Inflammatory macrophage treated with lipopolysaccharide for 1 hour (primary cell): ENCODE measurements at places on chromosomes 5 and 9.

DNA sequence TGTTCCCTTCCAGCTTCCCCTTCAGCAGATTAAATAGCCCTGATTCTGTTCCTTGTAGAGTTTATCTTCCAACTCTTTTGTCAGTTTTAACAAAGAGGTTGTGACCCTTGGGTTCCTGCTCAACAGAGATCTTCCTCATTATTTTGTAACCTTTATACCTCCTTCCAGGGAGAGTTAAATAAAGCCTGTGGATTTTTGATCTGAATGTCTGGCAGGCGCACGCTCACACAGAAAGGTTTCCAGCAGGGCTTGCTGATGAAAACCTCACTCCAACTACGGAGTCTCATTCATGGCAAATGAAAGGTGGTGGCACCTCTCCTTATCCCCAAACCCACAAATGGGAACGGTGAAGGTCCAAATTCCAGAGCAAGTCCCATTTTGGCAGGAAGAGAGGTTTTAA lies 129.0 kb downstream of the SREK1 start:
- no peak for DNase-seq

DNA sequence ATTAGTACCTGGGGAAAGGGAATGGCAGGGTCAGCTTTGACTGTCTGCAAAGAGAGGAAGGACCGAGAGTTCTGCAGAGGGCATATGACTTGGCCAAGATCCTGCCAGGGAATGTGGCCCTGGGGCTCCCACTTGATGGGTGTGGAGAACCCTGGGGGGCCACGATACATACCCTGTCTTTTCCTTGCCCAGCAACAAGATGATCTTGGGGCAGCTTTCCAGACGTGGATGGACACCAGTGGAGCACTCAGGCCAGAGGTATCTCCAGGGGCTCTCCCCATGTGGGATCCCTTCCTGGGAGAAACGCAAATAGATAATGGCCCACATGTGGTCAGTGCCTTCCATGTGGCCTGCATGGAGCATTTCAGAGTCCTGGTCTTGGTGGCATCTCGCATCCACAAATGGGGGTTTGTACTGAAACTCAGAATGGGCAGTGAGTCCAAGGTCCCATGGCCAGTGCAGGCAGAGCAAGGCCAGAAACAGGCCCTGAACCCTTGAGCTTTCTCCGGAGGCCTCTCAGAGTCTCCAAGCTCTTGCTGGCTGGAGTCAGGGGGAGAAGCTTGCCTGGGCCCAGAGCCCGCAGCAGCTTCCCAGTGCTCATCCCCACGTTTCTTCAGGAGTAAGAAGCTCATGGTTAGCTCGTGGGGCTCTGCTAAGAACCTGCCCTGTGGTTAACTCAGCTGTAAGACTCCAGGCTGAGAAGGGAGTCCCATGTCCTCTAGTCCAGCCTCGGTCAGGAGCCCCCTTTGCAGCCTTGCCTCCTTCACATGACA lies 18.3 kb upstream of the ORM1 start:
- no peak for DNase-seq

DNA sequence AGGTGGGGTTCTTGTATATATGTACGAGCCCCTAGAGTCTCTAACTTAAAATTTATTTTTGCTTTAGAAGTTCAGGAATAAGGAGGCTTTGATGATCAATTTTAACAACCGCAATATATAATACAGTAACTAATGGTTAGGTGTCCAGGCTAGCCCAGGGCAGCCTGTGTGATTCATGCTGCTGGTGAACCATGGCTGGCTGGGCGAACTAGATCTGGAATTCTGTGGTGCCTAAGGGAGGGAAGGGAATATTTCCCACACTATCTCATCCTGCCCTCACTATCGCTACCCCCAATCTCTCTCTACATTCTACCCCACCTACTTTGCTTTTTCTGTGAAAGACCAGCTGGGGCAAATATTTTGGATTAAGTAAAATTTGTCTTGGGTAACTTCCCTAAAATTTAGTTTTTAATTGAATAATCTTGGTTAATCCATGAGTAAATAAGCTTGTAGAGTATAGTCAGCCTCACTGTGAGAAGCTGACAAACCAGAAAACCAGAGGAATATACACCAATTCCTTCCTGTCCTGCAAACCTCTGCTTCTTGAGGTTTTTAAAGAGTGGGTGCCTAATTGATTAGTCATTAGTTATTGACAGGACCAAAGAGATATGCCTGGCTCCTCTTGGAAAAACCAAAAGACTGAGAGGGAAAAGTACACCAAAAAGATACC lies 115.1 kb upstream of the CCDC152 start:
- no peak for DNase-seq

GRCh38 chr5:72711351-72711750 lies 105.1 kb upstream of the TNPO1 start:
- DNase-seq, result no peak

- peak; percentile 7 for DNase-seq
Observed at GRCh38 chr5:28014779-28015178, 976.4 kb upstream of the CDH9 start.

GRCh38 chr9:130239741-130240241 lies 25.8 kb upstream of the HMCN2 start:
- peak; percentile 45 for DNase-seq

DNA sequence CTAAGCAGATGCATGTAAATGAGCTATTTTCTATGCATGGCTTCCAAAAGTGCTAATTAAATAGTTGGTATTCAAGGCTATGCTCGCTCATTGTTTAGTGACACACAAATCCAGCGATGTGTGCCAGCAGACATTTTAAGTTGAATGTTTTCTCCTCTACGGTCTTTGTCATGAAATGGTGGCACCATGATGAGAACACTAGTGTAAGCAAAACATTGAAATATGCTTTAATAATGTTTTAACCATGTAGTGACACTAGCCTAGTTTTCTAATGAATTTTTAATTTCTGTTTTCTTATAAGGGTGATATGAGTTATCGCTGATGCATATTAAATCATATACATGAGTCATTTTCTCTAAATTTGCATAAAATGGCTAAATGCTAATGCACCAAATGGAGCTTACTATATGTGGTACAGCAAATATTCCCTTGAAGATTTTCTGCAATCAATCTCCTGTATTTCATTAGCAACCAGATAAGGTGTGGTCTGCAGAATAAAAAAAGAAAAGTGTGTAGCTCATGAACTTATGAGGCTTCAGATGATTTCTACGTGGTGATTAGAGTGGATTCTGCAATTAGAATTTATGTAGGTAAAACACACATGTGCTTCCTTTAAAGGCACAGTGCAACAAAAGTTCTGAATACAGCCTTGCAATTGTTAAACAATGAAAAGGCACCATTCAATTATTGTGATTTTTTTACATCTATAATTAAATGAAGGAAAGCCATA lies 226.6 kb downstream of the MEF2C start:
- no peak for DNase-seq

DNA sequence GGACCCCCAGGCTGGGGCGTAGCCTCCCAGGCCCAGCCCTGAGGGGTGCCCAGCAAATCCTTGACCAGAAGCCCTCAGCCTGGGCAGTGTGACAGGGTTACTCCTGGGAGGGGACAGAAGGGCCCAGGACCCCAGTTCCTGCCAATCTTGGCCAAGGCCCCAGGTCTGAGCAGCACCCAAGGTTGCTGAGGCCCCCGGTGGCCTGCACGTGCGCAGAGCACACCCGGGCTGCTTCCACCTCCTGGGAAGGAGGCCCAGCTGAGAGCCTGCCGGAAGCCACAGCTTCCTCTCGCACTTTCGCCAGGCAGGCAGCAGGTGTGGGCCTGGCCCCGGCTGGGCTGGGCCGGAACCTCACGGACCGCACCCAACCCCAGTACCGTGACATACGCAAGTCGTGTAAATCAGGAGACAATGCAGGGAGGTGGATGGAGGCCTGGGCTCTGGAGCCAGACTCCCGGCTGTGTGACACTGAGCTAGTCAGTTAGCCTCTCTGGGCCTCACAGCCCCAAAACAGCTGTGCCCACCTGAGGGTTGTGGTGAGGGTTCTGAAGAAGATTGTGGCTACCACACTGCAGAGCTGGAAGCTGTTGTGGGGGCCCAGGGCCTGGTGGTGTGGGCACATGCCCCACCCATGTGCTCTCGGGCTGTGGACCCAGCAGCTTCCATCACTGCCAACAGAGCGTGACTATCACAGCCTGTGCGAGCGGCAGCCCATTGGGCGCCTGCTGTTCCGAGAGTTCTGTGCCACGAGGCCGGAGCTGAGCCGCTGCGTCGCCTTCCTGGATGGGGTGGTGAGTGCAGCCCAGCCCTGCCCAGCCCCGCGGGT lies 5.1 kb downstream of the GRK6 start:
- no peak for DNase-seq

DNA sequence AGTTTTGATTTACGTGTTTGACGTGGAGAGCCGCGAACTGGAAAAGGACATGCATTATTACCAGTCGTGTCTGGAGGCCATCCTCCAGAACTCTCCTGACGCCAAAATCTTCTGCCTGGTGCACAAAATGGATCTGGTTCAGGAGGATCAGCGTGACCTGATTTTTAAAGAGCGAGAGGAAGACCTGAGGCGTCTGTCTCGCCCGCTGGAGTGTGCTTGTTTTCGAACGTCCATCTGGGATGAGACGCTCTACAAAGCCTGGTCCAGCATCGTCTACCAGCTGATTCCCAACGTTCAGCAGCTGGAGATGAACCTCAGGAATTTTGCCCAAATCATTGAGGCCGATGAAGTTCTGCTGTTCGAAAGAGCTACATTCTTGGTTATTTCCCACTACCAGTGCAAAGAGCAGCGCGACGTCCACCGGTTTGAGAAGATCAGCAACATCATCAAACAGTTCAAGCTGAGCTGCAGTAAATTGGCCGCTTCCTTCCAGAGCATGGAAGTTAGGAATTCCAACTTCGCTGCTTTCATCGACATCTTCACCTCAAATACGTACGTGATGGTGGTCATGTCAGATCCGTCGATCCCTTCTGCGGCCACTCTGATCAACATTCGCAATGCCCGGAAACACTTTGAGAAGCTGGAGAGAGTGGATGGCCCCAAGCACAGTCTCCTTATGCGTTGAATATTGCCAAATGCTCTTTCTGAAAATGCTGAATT lies 850 bp downstream of the RRAGA start:
- DNase-seq, result peak; percentile 16
